Stimulated activated CD4-positive, alpha-beta T cell treated with anti-CD3 and anti-CD28 coated beads, Interleukin-1b, Interleukin-23, amount 100 ng/mL, for 48 hours (primary cell): ENCODE measurements at places on chromosomes 5 and 9.

DNA sequence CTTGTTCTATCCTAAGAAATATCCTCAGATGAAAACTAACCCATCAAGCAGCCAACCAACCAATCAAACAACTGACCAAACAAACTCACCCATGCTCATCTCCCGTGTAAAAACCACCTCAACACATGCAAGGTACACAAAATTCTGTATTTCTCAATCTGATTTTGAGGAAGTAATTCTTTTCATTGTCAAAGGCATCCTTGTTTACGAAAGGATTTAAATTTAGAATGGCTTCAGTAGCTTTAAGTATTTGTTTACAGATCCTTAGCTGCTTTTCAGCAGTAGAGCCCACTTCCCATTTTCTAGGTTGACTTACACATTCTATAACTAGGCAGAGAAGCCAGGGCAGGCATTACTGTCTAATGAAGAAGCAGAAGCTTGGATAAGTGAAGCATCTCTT lies 78.6 kb downstream of the NTRK2 start:
- no peak for DNase-seq

DNA sequence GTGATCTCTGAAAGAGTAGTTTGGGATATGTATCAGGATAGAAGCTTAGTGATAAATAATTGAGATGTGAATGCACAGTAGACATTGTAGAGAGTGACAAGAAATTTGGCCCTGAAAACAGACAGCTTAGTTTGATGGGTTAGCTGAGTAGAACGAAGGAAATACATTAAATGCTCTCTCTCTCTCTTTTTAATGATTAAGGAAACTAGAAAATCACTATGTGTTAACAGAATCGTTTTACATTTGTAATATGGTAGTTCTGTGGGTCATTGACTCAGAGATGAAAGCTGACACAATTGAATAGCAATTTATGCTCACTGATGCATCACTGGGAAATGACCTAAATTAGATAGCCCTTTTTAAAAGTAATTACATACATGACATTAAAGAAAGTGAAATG lies 739.8 kb upstream of the PTPRD start:
- no peak for DNase-seq

DNA sequence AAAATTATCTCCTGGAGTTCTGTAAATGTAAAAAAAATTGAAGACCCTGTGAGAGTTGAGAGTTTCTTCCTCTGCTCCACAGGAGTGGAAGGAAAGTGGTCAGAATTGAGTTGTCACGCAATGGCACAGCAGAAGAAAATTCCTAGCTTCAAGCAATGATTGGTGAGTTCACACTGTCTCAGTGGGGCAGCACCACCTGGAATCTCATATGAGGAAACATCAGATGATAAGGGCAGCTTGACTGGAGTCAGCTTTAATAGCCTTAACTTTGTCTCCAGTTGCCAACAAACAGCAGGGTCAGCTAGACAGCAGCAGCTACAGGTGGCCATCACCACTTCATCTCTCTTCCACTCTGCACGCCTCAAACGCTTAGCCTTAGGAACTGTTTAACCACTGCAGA lies 211.1 kb downstream of the EFNA5 start:
- DNase-seq: no peak

DNA sequence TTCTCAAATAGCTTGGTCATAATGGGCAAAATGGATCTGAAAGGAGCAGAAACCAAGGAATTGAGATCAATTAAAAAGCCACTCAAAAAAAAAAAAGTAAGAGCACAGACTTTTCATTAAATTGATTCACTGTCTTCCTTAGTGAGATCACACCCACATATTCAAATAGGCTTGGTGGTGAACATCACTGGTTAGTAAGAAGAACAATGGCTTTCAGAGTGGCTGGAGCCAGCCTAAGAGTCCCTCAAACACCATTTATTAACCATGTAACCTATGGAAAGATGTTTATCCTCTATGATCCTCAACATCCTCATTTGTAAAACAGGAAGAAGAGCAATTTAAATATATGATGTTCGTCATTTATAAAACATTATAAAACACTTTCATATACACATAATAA lies 12.4 kb downstream of the CCDC112 start:
- no peak for DNase-seq

DNA sequence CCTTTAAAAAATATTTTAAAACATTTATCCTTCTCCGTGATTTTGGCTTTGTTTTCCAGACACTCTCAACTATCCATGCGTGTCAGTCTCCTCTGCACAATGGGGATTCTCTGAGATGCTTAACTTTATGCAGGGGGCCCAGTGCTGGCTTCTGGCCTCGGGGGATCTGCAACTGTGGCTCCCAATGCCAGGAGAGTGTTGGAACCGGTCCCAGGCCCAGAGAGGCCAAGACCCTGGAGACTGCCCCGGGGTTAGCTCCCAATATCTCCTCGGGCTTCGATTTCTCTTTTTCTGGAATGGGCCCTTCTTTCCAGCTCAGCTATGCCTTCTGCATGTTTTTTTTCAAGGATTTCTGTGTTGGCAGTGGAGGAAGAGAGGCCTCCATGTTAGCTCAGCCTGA lies 20.1 kb upstream of the SARDH start:
- DNase-seq: no peak

GRCh38 chr5:172603251-172603806 lies 37.7 kb upstream of the NEURL1B start:
- no peak for DNase-seq

DNA sequence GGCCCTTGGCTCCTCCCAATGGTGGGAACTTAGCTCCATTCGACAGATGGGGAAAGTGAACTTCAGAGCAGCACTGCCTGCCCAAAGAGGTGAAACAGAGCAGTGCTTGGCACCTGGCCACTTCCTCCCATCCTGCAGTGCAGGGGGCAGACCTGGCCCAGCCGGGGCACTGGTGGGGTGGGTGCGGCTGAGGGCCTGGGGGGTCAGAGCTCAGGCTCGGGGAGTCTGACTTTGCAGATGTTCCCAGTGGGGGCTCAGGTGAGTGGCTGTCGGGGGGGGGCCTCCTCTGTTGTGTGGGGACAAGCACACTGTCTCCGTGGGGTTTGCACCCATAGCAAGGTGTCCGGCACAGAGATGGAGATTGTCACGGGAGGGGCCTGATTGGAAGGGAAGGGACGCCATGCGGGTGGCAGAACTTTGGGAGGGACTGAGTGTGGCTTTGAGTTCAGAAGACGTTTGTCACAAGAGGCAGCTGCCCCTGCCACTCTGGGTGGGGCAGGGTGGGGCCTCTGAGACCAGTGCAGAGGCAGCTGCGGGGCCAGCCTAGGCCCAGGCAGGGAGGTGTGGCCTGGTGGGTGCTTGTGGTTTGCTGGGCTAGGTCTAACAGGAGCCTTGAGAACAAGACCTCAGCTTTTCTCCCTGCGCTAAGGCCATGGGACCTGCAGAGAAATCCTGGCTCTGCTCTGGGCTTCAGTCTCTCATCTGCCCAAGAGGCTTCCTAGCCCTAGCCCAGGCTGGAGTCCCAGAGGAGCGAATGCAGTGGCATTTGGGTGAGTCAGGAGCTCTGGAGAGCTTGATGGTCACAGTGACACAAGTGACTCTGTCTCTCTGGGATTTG lies 2.5 kb downstream of the MYMK start:
- no peak for DNase-seq

DNA sequence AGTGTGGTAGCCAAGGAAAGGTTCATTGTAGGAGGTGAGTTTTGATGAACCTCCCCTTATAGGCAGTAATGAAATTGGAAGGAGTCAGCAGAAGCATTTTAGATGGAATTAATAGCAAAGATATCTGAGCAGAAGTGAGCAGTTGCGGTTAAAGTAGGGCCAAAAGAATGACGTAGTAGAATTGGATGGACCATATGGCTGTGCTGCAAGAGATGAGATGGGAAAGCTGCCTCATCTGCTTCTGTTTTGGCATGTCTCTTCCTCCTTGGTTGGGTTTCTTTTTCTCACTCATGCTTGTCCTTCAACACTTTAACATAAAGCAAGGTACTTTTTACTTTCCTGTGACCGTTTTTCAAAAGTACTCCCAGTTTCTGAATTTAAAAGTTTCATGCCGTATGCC lies 55.8 kb downstream of the AQP7 start:
- no peak for DNase-seq

DNA sequence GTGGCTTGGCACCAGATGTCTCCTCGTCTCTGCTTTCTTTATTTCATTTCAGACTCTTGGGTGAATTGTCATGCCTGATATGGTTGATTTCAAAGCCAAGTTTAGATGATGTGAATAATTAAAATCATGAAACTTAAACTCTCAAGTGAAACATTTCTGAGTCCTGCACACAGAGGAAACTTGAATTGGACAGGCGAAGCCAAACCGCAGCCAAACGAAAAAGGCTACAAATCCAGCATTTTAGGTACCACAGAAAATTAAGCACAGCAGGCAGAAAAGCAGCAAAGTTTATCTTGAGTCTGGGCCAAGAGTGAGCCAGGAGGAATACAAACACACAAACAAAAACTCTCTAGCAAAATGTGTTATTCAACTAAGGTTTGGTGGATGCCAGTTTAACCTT lies 659.8 kb upstream of the KLF4 start:
- DNase-seq: no peak

GRCh38 chr5:150397146-150397781 lies 15.4 kb downstream of the CD74 start:
- DNase-seq: no peak

DNA sequence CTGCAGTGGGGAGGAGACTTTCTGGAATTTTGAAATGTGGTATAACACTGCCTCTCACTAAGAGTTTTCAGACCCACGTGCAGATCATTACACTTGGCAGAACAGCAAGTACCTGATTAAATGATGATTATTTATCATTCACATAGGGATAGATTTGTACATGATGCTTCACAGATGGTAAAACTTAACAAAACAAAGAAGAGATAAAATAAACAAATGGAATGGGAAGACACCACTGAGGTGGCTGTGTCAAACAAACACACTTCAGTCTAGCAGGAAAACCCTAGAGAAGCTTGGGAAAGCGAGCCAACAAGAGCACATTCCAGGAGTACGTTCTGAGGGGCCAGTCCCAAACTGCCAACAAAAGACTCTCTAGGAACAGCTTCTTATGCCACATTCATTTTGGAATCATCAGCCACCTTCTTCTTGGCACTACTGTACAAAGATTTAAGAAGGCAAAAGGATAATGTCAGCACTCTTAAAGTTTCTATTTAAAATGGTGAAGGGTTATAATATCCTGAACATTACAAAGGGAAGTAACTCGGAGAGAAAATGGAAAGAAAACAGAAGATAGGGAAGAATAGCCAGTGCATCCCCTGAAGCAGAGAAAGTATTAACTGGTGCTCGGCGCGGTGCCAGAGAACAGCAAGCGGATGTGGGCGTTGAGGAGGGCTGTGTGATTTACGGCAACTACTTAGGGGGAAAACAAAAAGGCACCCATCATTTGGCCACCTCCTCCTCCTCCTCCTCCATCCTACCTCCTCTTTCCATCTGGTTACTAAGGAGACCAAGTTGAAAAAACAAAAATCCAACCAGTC lies 1.6 kb downstream of the MED27 start:
- DNase-seq: peak; percentile 19

DNA sequence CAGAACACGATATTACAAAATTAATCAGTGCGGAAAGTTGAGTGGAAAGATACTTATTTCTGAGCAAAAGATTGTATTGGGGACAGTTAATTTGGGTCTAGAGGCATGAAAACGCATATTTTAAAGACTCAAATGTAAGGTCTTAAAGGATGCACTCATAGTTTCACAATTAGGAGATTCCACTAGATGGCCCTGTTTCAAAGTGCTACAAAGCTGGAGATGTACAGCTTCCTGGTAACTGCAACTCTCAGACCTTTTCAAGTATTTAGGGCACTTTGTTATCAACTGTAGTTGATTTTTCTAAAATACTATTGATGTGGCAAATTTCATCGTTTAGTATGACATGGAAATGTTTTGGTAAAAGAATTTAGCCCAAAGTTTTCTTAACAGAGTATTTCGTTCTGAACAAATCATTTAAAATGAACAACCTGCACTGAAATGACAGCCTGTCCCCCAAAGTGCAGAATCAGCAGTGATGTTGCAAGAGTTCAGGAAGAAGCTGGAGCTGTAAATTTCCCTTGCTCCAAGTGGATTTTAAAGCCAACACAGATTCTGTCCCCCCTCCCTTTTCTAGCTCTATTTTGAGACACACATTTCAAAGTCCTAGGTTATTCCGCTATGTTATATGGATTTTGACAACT lies 16.2 kb upstream of the NDUFB6 start:
- DNase-seq: no peak

DNA sequence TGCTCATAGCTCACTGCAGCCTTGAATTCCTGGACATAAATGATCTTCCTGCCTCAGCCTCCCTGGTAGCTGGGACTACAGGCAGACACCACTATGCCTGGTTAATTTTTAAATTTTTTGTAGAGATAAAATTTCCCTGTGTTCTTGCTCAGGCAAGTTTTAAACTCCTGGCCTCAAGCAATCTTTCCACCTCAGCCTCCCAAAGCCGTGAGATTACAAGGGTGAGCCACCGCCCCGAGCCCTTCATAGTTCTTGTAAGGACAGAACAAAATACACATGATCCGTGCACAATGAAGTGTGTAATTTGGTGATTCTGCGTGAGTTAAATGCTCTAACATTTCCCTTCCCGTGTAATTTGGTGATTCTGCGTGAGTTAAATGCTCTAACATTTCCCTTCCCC lies 27.7 kb upstream of the MYO10 start:
- no peak for DNase-seq

GRCh38 chr9:124768750-124769548 lies 2.2 kb downstream of the NR6A1 start:
- no peak for DNase-seq

DNA sequence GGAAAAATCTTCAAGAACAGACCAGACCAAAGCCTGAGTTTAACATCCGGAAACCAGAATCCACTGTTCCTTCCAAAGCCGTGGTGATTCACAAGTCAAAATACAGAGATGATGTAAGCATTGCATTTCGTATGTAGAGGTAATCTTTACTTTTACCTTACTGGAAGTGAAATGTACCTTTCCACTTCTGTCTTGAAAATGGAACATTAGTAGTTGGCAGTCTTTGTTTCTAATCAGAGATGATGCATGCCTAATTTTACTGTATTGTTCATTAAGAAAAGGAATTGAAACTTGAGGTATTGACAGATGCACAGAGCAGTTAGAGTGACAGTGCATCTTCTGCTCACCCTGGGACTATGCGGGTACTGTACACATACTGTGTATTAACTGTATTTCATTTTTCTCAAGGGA lies 34.6 kb downstream of the HABP4 start:
- no peak for DNase-seq

- DNase-seq: peak; percentile 40
Observed at GRCh38 chr9:136409557-136410455, 608 bp downstream of the ENTR1 start.

DNA sequence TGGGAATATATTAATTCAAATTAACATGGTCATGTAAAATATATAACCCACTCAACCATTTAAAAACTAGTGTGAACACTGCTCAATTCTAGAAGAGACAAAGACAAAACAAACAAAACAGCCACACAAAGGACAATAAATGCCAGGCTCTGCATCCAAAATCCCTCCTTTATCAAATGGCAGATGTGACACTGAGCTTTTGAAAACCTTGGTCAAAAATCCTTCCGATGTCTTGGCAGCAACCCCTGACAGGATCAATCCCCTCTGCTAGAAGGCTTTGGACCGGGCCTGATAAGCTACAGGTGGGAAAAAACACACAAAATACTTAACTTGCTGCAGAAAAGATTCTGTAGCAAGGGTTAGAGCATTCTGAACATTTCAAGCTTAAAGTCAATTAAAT lies 61.5 kb downstream of the ZFR start:
- DNase-seq: no peak
